ENCODE measurements at places on chromosomes 2 and 18. TPM values are rescaled to one million over a fixed set of nuclear protein-coding genes. Genes with fewer than 3 reads are reported as not detected.

CIDEA gene
- not detected for total RNA-seq

MAL gene
- not detected for total RNA-seq

EVX2 gene
- not detected for total RNA-seq

PPP1CB gene
- total RNA-seq, result 192 TPM

ZSWIM2 gene
- total RNA-seq, result not detected

FEV gene
- total RNA-seq, result 15.6 TPM

NTSR2 gene
- total RNA-seq, result not detected

SCTR gene
- 34.9 TPM for total RNA-seq

Data from progenitor cell of endocrine pancreas (in vitro differentiated cells).